ENCODE measurements at places on chromosomes 2 and 18.

- no peaks in the 10 kb centered on the region for H3K27me3 ChIP-seq
- no peaks in the 10 kb centered on the region for H3K4me1 ChIP-seq
- no peak overlapping the region for H3K4me3 ChIP-seq
- H3K36me3 ChIP-seq: peaks cover 15% of the 10 kb centered on the region
- no peak for DNase-seq
These were observed 89.1 kb downstream of the ATAD2B start for GRCh38 chr2:23837871-23838270.

- H3K4me1 ChIP-seq: peaks cover 17% of the 10 kb centered on the region
- H3K27me3 ChIP-seq: no peaks in the 10 kb centered on the region
- H3K4me3 ChIP-seq: no peak overlapping the region
- peak; percentile 24 for DNase-seq
- H3K27ac ChIP-seq: no peak overlapping the region
These were observed 80.2 kb upstream of the PKDCC start for GRCh38 chr2:41967476-41968181.

GRCh38 chr2:208274748-208275147, 8.7 kb downstream of the PIKFYVE start:
- no peak overlapping the region for H3K27ac ChIP-seq
- no peaks in the 10 kb centered on the region for H3K27me3 ChIP-seq
- no peak for DNase-seq
- H3K36me3 ChIP-seq: peaks cover 10% of the 10 kb centered on the region

DNA sequence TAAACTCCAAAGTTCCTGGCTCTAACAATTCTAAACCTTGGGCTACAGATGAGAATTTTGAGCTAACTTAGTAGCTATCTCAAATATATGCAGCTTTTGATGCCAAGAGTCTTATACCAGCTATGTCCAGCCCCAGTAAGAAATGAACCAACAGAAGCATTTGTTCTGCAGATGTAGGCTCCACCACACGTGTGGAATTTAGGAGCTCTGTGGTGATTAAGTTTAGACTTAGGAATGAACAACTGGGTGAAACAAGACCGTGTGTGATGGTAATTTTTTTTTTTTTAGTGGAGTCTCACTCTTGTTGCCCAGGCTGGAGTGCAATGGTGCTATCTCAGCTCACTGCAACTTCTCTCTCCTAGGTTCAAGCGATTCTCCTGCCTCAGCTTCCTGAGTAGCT, 179.7 kb downstream of the ANKRD30B start:
- DNase-seq: no peak
- H3K27ac ChIP-seq: no peak overlapping the region
- H3K36me3 ChIP-seq: no peaks in the 10 kb centered on the region
- H3K4me3 ChIP-seq: no peak overlapping the region
- no peaks in the 10 kb centered on the region for H3K27me3 ChIP-seq
- no peaks in the 10 kb centered on the region for H3K4me1 ChIP-seq

GRCh38 chr18:23172591-23173380, 37.5 kb downstream of the CABLES1 start:
- no peak overlapping the region for H3K27ac ChIP-seq
- no peak overlapping the region for H3K4me3 ChIP-seq
- no peaks in the 10 kb centered on the region for H3K36me3 ChIP-seq
- no peaks in the 10 kb centered on the region for H3K27me3 ChIP-seq
- DNase-seq: no peak

DNA sequence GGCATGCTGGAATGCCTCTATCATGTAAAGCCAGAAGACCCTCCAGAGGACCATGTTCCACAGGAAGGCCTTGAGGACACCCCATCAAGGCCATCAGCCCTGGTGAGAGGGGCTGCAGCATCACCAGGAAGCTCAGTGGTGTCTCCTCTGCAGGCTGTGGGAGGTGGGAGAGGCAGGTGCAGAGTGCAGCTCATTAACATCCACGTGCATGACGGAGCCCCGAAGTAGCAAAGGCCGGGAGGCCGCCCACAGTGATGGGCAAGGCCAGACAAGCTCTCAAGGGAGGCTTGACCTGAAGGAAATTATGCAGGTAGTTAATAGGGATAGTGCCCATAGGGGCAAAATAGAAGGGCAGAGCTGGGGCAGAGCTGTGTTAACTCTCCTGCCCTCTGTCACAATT, 30.3 kb upstream of the SMCHD1 start:
- H3K27me3 ChIP-seq: no peaks in the 10 kb centered on the region
- no peaks in the 10 kb centered on the region for H3K4me1 ChIP-seq
- H3K27ac ChIP-seq: no peak overlapping the region
- no peak overlapping the region for H3K4me3 ChIP-seq
- no peak for DNase-seq
- no peaks in the 10 kb centered on the region for H3K36me3 ChIP-seq

- H3K27me3 ChIP-seq: no peaks in the 10 kb centered on the region
- H3K4me1 ChIP-seq: peaks cover 17% of the 10 kb centered on the region
- peak; percentile 47 for DNase-seq
- no peak overlapping the region for H3K27ac ChIP-seq
- H3K4me3 ChIP-seq: no peak overlapping the region
These were observed 206.0 kb downstream of the SPP2 start for GRCh38 chr2:234256516-234256915.

DNA sequence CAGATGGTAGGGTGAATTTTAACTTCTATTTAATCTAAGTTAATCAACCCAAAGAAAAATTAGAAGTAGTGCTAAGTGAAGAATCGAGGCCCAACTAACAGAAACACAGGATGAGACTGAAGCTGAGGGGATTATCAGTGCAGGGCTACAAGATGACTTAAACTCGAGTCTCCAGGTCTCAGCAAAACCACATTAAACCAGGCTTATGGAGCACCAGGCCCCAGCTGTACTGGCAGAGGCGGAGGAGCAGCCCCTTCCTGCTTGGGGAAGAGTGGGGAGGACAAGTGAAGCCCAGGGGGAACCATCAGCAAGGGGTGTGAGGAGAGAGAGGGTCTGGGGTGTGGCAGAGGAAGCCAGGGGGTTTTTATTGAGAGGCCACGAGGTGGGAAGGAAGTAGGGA, 135.9 kb upstream of the EPAS1 start:
- H3K4me3 ChIP-seq: no peak overlapping the region
- peaks cover 32% of the 10 kb centered on the region for H3K4me1 ChIP-seq
- H3K27ac ChIP-seq: no peak overlapping the region
- H3K36me3 ChIP-seq: peaks cover 7% of the 10 kb centered on the region
- no peak for DNase-seq

DNA sequence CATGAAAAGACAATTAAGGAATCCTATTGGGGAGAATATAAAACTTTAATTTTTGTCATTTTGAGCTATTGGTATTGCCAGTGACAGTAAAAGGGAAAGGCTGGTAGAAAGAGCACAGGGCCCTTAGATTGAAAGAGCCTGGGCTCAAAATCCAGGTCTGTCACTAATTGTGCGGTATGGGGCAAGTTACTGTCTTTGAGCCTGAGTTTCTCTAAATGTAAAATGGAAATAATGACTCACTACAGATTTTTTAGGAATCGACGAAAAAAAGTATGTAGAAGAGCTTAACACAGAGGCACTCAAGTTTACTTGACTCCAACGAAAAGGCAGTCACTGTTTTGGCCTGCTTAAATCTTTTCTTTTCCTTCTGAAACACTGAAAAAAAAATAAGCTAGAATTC, 7.0 kb downstream of the NDUFV2 start:
- no peak overlapping the region for H3K4me3 ChIP-seq
- no peaks in the 10 kb centered on the region for H3K27me3 ChIP-seq
- peaks cover 2% of the 10 kb centered on the region for H3K36me3 ChIP-seq

DNA sequence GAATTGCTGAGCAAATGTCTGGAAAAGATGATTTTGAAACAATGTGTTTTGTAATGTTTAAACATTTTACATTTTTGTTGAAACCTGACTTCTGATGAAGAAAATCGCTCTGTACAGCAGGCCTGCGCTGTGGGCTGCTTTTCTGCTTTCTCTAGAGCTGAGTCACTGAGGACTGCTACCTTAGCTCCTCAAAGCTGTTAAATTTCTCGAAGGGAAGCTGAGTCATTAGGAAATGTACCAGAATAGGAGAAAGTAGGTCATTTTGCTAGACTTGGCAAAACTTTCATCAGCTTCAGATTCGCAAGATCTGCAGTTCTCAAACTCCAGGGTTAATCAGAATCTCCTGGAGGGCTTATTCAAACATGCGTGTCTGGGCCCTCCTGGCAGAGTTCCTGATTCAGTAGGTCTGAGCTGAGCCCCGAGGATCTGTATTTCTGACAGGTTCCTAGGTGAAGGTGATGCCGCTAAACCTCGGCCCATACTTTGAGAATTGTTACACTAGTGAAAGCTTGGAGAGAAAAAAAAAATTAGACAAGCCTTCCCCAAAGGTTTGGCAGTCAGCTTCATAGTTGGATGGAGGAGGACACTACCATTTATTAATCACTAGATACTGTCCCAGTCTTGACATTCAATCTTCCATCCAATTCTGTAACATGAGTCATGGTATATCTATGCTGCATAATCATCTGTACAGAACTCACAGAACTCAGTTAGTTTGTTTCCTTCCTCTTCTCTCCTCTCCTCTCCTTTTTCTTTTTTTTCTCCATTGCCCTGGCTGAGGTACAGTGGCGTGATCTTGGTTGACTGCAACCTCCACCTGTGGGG, 297.6 kb downstream of the PARD3B start:
- H3K4me3 ChIP-seq: no peak overlapping the region
- H3K4me1 ChIP-seq: no peaks in the 10 kb centered on the region
- H3K36me3 ChIP-seq: no peaks in the 10 kb centered on the region
- no peak overlapping the region for H3K27ac ChIP-seq
- peak; percentile 82 for DNase-seq
- H3K27me3 ChIP-seq: no peaks in the 10 kb centered on the region

GRCh38 chr2:86065512-86065911, 40.2 kb downstream of the POLR1A start:
- H3K4me1 ChIP-seq: peaks cover 12% of the 10 kb centered on the region
- no peak for DNase-seq
- H3K4me3 ChIP-seq: no peak overlapping the region
- H3K36me3 ChIP-seq: peaks cover 18% of the 10 kb centered on the region

DNA sequence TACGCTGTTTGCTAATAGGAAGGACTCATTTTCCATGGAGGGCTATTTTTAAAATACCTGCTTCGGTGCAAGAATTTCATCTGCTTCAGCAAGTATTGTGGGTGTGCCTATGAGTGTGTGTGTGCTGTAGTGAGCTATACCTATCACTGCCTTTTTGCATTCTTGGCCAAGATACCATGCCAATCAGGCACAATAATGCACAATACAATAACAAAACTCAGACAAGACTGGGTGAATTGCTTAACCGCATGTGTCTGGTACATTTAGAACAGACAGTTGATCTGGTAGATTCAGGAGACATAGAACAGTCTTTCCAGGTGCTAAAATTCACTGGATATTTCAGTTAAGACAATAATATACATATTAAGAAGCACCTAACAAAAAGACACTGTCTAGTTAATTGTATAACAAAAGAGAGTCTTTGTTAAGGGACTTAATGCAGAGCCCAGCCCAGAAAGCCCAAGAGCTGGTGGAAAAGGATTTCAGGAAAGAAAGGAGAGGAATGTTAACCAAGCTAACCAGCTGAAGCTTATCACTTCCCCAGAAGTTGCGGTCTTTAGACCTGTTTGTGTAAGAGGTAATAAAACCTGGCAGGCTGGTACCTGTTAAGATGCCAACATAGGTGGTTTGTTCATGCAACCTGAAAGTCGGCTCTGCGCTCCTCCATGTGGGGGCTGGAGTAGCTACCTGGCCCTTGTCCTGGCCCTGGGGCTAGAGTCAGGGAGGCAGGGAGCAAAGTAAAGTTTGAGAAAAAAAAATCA, 153.3 kb upstream of the RBMS1 start:
- no peaks in the 10 kb centered on the region for H3K36me3 ChIP-seq
- H3K4me3 ChIP-seq: no peak overlapping the region
- no peak for DNase-seq
- no peaks in the 10 kb centered on the region for H3K27me3 ChIP-seq
